ENCODE measurements at places on chromosomes 3 and 15.

DNA sequence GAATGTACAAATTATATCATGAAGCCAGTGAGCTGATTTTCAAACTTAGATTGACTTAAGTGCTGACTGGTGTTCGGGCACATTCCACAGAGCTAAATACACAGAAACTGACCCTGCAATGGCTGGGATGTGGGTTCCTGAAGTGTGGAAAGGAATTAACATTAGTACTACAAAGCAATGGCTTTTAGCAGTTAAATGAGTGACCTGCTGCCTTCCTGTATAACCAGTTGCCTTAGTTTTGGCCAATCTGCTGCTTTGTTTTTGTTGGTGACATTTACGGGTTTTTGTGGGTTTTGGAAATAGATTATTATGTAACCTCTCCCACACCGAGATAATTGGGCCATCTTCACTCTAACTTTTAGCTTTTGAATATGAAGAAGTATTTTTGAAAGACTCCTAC is 2.4 kb upstream of the SKIC8 start:
- DNase-seq, result no peak

DNA sequence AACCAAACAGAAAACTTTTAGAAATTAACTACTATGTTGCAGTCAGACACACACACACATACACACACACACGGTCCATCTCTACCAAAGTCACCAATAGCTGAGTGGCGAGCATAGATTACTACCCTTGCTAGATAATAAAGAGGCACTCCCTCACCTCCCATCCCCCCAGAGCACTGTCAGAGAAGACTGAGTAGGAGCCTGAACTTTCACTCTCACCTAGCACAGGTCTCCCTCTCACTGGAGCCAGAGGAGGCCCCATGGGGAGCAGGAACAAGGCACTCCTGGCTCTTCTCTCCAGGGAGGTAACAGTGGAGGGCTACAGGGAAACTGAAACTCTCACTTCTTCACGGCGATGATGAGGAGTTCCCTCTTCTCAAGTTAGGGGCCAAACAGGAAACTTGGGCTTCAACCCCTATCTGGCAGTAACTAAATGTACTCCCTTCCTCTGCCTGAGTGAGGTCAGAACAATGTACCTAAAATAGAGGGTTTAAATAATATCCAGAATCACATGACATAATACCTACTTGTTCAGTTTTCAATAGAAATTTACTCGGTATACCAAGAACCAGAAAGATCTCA is 975.3 kb upstream of the GBE1 start:
- DNase-seq, result no peak

DNA sequence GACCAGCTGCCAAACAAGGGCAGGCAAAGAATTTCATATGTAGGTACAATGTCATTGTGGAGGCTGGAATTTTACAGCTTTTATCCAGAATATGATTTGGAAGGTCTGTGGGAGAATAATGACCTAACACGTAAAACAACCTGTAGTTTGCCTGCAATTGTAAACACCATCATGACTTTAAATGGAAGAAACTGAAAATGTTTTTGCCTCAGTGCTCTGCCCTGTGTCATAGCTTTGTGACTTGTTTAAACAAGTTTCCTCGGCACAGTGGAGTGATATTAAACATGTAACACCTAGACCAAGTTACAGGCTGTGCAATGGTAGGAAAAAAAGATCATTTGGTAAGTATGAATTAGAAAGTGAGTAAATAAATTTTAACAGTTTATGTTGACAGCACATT is 171.6 kb upstream of the MBNL1 start:
- no peak for DNase-seq

DNA sequence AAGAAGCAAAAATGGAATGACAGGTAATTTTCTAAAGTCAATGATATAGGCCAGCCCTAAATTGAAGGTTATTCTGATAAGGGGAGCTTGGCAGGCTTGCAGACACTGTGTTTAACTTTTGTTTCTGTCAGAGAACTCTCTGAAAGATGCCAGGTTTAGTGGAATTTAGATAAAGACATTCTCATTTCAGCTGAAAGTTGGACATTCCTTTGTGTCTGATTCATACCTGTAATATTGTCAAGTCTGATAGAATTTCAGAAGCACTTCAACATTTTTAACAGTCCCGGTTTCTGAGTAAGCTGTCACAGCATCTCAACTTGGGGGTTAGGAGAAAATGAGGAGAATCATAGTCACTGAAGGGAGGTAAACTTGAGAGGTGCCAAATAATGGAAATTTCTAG is 84.0 kb downstream of the DIPK2A start:
- DNase-seq, result no peak

DNA sequence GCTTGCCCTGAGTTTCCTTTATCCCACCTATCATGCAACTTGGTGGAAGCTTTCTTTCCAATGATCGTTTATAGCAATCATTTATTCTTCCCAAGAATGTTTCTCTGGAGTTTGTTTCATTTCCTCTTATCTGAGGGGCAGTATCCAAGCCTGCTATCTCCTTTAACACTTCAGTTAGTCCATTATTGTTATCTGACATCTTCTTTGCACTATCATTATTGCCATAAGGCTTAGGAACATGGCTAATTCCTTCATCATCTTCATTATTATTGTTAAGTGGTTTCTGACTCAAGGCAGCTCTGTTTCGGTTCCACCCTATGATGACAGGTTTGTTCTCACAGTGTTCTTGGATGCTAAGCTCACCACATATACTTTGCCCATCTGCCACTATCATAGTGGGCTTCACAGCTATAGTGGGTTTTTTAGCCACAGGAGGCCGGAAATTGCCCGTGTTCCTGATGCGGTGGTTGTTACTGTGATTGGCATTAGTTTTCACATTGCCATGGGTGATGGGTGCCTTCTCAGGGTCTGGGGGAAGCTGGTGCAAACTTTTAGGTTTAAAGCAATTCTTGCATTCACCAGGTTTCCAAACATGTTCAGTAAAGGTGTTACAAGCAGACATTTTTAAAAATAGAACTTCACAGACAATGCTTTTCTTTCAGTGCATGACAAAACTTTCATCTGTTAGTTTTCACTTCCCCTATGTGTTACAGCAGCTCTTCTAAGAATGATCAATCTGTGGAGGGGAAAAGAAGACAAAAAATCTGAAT is 110.6 kb upstream of the TSPAN3 start:
- DNase-seq, result no peak

- DNase-seq, result no peak
Measured at GRCh38 chr3:178482981-178483380, 53.3 kb upstream of the KCNMB2 start.

DNA sequence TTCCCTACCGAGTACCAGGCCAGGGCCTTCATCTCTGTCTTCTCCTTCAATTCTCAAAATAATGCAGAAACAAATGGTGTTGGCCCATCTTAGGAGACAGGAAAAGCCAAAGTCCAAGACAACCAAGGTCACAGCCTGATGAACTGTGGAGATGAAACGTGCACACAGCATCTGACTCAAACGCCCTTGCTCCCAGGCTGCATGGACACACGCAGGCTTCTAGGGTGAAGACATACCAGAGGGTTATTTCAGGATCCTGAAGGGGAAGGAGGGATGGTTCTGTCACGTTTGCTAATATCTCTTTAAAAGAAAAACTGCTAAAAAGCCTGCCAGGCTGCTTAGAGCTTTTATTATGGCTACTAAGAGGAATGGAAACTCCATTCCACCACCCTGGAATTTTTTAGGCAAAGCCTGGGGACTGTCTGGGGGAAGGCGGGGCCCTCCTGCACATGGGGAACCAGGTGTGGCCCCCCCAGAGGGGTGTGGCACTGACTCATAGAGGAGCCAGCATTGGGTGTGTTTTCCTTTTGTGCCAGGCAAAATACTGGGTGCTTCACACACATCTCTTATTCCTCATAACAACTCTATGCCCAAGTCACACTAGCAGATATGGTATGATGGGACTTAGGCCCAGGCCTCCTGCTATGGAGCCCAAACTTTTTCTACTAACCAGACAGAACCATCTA is 62.9 kb downstream of the UMPS start:
- DNase-seq, result no peak

DNA sequence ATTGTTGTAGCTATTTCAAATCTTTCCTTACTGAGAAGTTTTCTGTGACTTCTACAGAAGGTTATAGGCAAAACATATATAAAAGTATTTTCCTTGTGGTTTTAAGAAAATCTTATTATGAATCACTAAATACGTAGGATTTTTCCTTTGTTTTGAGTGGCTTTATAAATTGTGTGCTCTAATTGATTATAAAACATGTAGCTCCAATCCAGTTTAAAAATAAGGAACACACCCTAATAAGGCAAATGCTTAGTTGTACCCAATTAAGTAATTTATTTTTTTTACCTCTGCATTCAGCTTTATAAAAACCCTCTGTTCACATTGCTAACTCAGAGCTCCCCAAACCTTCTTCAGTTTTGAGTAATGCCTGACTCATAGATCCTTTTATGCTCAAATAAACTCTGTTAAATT is 408.0 kb downstream of the NAALADL2 start:
- DNase-seq, result no peak

DNA sequence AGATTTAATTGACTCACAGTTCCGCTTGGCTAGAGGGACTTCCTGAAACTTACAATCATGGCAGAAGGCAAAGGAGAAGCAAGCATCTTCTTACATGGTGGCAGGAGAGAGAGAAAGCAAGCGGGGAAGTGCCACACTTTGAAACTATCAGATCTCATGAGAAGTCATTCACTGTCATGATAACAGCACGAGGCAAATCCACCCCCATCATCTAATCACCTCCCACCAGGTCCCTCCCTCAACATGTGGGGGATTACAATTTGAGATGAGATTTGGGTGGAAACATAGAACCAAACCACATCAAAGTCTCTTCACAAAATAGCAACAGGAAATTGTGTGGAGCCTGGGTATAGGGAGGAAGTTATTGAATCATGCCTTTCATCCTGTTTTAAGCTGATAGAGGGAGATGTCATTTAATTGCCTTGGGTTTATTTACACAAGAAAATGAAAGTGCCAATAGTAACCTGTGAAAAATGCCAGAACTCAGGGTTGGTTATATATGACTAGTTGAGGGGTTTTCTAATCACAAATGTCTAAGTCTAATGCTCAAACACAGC is 624.8 kb upstream of the LMCD1 start:
- DNase-seq, result no peak

DNA sequence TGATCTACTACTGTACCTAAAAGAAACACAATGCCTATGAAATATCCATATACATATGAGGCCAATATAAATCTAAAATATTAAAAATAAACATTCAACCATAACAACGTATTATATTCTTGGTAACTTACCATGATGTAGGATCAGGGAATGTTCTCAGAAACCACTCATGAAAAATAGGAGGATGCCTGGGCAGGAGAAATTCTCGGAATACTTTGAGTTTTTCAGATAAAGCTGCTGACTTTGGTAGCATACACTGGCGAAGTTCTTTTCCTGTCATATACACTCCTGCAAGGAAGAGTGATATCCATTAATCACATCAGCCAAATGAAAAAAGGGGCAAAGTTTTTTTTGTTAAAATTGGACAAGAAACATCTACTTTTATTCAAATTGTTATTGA is 11.3 kb upstream of the XRN1 start:
- no peak for DNase-seq

DNA sequence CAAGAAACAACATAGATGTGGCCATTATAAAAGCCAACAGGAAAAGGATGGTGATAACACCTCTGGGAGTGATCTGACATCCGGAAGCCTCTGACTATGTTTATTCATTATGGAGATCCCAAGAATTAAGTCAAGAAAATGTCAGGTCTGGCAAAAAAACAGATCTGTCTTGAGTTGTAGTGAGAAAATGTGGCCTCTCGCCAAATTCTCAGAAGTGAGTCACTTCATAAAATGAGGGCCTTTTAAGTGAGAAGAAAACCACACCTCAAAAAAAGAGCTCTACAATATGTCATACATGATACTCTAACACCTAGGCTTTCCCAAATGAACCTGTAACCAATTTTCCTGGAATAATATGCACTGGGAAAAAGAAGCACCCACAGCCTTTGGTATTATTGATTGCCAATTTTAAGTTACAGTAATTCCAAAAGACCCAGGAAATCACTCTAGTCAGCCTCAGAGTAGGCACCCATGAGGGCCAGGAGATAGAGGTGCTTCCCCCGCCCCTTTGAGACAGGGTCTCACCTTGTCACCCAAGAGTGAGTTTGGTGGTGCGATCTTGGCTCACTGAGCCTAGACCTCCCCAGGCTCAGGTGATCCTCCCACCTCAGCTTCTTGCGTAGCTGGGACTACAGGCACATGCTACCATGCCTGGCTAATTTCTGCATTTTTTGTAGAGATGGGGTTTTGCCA is 38.0 kb downstream of the CCR3 start:
- no peak for DNase-seq

- no peak for DNase-seq
Measured at GRCh38 chr3:127448161-127448561, 142.4 kb downstream of the TPRA1 start.

- DNase-seq, result no peak
Measured at GRCh38 chr15:91017716-91018115, 4.7 kb downstream of the VPS33B start.

DNA sequence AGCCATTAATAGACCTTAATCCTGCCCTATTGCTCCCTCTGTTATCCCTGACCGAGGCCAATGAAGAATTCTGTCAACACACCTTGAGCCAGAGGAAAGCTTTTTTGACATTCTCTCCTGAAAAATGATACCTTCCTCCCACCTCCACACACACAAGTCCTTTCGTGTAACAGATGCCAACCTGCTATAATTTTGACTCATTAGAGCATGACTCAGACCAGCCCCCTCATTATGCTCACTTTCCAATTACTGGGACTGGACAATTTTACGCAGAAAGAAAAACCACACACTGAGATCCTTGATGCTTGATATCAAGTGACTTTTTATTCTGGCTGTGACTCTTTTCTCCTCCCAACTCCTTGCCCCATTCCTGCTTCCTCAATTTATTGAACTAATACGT is 50.9 kb downstream of the LSAMP start:
- no peak for DNase-seq

DNA sequence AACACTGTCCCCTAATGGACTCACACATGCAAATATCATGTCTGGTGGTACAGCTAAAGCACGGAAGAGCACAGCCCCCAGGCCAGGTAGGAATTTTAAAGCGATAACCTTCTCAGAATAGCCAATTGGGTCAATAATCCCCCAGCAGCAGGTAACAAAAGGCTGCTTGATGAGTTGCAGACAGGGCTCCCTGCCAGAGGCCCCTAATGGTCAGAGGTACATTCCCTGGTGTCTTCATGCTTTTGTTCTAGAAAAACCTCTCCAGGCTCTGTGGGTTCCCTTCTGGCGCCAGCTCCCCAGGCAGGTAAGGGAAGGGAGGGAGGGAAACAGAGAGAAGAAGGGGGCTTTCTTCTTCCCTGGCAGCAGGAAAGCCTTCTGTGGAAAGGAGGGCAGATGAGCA is 43.4 kb upstream of the PRTG start:
- no peak for DNase-seq

DNA sequence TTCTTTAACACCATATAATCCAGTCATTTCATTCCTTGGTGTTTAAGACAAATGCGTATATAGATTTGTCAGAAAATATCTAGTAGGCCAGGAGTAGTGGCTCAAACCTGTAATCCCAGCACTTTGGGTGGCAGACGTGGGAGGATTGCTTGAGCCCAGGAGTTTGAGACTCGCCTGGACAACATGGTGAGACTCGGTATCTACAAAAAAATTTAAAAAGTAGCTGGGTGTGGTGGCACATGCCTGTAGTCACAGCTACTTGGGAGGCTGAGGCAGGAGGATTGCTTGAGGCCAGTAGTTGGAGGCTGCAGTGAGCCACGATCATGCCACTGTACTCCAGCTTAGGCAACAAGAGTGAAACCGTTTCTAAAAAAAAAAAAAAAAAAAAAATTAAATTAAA is 1.9 kb upstream of the MTMR14 start:
- DNase-seq, result no peak
